ENCODE measurements at places on chromosomes 2 and 18.
A peak's percentile ranks its signal among the peaks of the same experiment; 100 is the strongest.

DNA sequence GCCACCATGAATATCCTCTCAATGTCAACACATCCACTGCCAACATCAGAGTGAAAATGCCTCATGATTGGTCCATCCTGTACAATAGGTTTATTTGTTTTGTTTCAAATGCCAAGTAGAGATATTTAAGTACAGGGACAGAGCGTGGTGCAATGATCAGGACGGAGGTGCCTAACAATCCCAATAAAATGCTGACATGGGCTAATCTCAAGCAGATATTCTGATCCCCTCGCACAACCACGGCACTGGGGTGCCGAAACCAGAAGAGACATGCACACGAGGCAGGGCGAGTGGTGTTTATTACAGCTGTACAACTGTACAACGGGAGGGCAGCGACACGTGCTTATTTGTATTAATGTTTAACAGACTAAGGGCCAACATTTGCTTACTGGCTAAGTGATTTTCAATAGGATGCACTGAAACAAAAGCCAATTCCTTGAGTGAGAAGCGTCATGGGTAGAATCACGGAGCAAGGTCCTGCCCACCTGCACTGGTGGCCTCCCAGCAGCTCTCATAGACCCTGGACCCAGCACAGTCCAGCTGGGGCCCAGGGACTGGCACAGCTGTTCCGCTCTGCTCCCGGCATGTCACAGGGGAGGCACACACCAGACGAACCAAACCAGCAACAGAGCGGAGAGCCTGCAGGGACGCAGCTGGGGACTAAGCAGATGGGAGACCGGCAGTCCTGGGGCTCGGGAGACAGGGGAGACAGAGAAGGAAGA is 101.4 kb downstream of the HDAC4 start:
- DNase-seq: no peak

- DNase-seq: no peak
Observed at GRCh38 chr2:231531883-231532755, 1.9 kb upstream of the NMUR1 start.

- DNase-seq: no peak
Observed at GRCh38 chr2:96946060-96946459, 40.3 kb downstream of the FAM178B start.

DNA sequence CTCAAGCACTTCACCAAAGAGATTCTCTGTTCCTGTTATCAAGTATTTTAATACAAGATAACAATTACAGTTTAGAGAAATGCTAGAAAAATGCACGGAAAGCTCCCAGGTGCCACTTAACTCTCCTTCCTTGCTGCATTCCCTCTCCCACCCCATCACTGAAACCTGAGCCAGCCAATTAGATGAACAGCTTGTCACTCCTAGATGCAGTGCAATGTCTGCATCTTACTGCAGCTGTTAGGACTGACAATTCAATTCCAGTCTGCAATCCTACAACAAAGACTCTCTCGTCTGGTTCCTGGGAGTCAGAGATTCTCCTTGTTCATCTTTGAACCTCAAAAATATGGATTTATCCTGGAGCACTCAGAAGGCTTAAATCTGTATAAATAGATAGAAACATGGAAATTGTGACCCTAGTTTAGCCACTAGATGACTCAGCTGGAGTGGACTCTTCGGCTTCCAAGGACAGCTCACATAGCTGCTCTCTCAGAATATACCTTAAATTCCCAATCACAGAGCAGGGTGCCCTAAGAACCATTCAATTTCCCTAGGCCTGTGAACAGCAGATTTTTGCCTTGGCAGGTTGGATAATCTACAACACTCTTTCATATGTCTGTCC is 311.1 kb downstream of the NRXN1 start:
- no peak for DNase-seq

- DNase-seq: peak; percentile 26
Observed at GRCh38 chr2:47269316-47270232, 114.5 kb upstream of the STPG4 start.

- DNase-seq: no peak
Observed at GRCh38 chr2:146981921-146982320, 862.9 kb upstream of the ACVR2A start.

Measured in SK-MEL-5 (cell line).